ENCODE measurements at places on chromosomes 5 and 9.

DNA sequence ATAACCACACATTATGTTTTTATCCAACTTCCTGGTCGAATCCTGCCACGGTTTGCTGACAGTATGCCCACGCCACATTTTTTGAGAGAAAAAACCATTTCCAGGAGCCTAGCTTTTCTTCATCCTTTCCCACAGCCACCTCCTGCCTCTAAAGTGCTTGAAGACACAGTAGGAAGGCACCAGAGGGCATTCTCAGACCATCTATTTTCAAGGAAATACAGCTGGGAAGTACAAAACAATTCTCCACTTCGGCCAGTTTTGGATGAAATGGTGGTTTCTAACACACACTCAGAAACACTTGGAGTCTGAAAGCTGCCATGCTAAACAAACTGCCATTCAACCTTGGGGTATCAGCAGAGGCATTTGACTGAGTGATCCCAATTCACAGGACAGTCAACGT, 86.3 kb upstream of the RPS23 start:
- peak; percentile 50 for DNase-seq

GRCh38 chr5:119342406-119342805, 13.4 kb upstream of the TNFAIP8 start:
- no peak for DNase-seq

- no peak for DNase-seq
Observed at GRCh38 chr9:90517103-90517502, 125.5 kb downstream of the DIRAS2 start.

GRCh38 chr9:26863074-26863473, 29.5 kb downstream of the CAAP1 start:
- DNase-seq: no peak

- DNase-seq: no peak
Observed at GRCh38 chr5:109910874-109911273, 221.1 kb downstream of the MAN2A1 start.

DNA sequence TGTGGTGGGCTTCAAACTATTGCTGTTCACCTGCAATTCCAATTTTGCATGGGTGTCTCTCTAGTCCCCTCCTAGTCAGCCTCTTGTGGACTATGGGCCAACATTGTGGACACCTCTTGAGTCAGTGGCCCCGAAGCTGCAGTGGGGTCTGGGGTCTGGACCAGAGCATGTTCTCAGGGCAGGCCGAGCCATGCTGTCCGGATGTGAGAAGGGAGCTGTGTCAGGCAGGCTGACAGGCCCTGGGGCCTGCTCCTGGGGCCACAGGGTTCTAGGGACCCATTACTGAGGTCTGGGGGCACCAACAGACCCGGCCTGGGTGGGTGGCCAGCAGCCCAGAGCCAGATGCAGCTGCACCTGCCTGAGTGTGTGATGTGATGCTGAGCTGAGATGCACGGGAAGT, 16.5 kb upstream of the IRX4 start:
- no peak for DNase-seq
